ENCODE measurements at places on chromosomes 6 and 20. TPM values are rescaled to one million over a fixed set of nuclear protein-coding genes. Genes with fewer than 3 reads are reported as not detected.

DNA sequence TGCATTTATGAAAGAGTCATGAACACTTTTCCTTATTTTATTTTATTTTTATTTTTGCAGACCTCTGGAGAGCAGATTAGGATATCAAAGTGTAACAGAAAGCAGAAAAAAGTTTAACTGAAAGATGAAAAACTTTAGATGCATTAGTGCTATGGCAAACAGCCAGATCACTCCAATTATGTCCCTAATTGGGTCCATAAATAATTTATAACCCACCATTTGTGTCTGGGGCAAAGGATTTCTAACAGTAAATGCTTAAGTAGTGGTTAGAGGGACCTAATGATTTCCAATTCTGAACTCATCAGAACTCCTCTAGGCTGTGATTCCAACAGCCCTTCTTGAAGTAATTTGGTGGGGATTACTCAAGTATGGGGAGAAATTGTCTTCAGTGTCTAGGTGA is 93.7 kb upstream of the PROKR2 start:
- no peak for DNase-seq

MICB gene
- 1.9 TPM for total RNA-seq

GRCh38 chr6:73180076-73180738 is 45.1 kb downstream of the KHDC1L start:
- no peak for DNase-seq

GRCh38 chr6:5701174-5701573 is 305.6 kb downstream of the NRN1 start:
- DNase-seq = no peak

DNA sequence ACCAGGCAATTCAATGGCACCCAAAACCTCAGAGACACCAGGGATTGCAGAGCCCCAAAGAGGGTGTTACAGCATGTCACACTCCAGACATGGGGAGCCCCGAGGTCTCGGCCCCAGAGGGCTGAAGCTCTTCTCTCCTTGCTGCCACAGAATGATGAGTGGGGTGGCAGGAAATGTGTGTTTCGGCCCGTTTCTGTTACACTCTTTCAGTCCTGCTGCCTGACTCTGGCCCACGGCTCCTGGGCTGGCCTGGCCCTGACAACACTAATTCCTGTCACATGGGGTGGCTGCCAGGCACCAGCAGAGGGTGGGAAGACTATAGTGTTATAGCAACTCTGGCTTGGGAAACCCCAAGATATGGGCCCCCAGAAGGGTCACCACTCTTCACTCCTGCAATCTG is 183.6 kb downstream of the KHDRBS2 start:
- no peak for DNase-seq

WFDC2 gene
- 18.3 TPM for total RNA-seq

DNA sequence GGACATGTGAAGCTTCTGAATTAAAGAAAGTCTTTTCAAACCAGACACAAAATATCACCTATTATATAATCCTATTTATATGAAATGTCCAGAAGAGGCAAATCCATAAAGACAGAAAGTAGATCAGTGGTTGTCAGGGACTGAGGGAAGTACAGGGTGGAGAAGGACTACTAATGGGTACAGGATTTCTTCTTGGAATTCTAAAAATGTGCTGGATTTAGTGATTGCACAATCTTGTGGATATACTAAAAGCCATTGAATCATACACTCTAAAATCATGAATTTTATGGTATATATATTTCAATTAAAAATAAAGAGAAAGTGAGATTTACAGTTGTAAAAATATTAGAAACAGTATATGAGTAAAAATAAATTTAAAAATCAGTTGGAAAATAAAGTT is 18.7 kb upstream of the MC3R start:
- no peak for DNase-seq

COL21A1 gene
- 2.4 TPM for total RNA-seq

DEFB121 gene
- total RNA-seq = not detected

APCDD1L gene
- 1.1 TPM for total RNA-seq

DNA sequence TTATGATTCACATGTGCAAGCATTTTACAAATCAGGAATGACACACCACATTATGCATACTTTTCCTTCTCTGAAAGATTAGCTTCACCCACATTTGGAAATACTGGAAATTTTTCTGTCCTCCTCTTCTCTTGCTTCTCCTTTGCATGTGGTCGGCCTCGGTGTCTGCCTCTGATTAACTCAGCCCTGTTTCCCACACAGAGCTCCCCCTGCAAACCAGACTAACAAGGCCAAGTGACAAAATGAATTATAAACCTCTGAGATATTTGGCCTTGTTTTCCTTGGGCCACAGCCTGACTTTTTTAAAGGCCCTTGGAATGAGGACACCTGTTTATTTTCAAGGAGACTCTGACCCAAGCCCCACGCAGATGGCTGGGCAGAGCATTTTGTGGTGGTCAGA is 9.0 kb upstream of the CCN6 start:
- DNase-seq = peak; percentile 61

IP6K3 gene
- 1.9 TPM for total RNA-seq

GRCh38 chr20:22984606-22985005 is 50.5 kb upstream of the SSTR4 start:
- no peak for DNase-seq

DNA sequence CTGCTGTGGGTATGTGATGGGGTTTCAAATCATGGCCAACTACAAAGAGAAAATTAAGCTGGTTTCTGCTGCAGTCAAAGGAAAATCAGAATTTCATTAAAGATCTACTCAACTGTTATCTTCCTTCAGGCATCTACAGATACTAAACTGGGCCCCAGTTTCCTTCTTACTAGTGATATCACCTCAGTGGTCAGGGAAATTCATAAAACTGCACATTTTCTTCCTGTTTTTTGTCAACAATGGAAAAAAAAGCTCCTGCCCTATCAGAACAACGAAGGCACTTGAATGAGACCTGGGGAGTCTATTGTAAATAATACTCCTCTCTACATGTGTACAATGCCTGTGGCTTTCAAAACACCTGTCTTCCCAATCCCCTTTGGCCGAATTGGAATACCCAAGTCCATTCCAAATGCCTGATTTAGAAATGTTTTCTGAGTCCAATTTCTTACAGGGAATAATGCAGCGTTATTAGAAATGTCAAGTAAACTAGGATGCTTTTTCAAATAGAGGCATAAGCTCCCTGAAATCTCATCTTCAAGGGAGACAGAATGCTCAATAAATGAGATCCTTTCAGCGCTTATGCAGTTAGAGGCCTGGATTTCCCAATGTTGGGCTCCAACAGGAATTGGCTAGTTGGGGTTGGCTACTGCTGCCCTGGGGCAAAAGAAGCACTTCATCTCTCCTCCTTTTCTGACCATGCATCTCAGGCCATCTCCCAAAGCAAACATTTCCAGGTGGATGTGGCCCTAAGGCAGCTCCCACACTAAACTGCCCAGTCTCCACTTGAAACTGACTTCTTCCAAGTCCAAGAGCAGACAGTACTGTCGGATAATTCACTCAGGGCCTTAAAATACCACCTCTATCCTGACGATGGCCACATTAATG is 143.3 kb downstream of the NFATC2 start:
- no peak for DNase-seq

PTCRA gene
- total RNA-seq = not detected

DNA sequence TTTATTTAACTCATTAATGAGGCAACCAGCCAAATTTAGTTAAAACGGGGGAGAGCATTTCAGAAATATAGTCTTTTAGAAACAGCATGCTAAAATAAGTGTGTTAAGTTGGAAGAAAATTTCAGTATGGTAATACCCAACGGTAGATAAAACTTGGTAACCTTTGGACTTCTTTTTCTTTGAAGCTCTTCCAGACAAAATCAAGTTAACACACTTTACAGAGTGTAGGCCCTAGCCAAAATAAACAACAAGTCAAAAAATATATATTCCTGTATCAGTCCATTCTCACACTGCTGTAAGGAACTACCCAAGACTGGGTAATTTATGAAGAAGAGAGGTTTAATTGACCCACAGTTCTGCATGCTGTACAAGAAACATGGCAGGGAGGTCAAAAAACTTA is 279.6 kb downstream of the HIVEP2 start:
- no peak for DNase-seq

DNA sequence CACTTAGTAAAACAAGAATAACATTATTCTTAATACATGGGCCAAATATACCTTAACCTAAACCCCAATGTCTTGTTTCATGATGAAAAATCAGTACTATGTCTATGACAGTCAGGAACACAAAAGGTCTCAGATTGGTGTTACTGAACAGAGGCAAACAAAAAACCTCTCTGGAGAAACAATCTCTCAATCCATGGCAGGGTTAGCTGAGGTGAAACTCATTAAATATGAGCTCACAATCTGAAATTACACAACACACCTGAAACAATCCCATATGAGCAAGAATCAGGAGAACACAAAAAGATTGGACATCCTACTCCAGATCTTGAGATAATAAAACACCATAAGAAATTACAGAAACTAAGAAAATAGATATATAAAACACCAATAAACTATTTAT is 6.5 kb upstream of the SLC17A4 start:
- DNase-seq = no peak

DNA sequence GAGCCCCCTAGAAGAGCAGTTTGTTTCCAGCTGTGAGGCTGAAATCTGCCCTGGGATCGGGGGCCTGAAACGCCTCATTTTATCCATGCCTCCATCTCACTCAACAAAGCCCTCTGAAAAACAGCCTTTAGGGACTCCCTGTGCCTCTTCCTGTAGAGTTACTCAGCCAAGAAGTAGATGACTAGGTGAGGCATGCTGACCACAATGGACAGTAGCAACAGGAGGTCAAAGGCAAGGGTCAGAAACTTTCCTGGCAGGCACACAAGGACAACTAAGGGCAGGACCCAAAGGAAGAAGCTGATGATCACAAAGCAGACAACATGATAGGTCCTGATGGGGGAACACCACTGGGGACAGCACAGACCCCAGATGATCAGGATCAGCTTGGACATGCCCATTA is 12.8 kb downstream of the MAS1L start:
- DNase-seq = no peak

DNA sequence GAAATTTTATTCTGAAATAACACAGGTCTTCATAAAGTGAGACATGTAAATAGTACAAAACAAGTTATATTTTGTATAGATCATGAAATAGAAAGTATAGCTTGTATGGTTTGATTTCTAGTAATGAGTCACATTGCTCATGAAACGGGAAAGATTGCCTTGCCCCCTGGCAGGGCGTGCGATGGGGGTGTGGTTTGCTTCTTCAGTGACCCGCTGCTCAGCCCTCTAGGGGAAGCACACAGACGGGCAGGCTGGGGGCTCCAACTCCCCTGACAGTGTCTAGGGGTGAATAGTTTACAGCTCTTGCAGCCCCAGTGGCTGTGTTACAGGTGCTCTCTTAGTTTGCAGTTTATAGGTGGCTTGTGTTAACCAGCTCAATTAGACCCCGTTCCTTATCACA is 170.5 kb upstream of the RGS17 start:
- no peak for DNase-seq
